ENCODE measurements at places on chromosomes 16 and 17. TPM values are rescaled to one million over a fixed set of nuclear protein-coding genes. Genes with fewer than 3 reads are reported as not detected.

Gene KIF2B
- not detected for total RNA-seq

Gene MLKL
- total RNA-seq: 24.9 TPM

Gene SLC38A8
- total RNA-seq: not detected

Gene DUS2
- 20.8 TPM for total RNA-seq

Gene SPAG7
- 56.4 TPM for total RNA-seq

Gene CBFA2T3
- total RNA-seq: not detected

Gene GUCY2D
- total RNA-seq: not detected

Gene ARSG
- 9.5 TPM for total RNA-seq

Gene USP43
- 0.10 TPM for total RNA-seq

Gene COG7
- total RNA-seq: 17.6 TPM

Gene MPV17L
- total RNA-seq: not detected

Gene CKLF
- 112 TPM for total RNA-seq

Gene GNAO1
- 1.4 TPM for total RNA-seq

Gene LPCAT2
- not detected for total RNA-seq

Gene CD300A
- total RNA-seq: 44.2 TPM

Gene CIBAR2
- total RNA-seq: not detected

Gene CA7
- not detected for total RNA-seq

Gene RNF112
- 0.53 TPM for total RNA-seq

Gene TMEM204
- 64.2 TPM for total RNA-seq

Gene MT1G
- 3.2 TPM for total RNA-seq

Gene CORO6
- 4.5 TPM for total RNA-seq

Gene GLOD4
- total RNA-seq: 60.0 TPM

Measured in activated naive CD4-positive, alpha-beta T cell treated with anti-CD3 and anti-CD28 coated beads, Interleukin-2, amount 10 ng/mL, durations not matched to agents 5 hours and 36 hours (primary cell).